ENCODE measurements at places on chromosomes 1 and 21. TPM values are rescaled to one million over a fixed set of nuclear protein-coding genes. Genes with fewer than 3 reads are reported as not detected.

DNA sequence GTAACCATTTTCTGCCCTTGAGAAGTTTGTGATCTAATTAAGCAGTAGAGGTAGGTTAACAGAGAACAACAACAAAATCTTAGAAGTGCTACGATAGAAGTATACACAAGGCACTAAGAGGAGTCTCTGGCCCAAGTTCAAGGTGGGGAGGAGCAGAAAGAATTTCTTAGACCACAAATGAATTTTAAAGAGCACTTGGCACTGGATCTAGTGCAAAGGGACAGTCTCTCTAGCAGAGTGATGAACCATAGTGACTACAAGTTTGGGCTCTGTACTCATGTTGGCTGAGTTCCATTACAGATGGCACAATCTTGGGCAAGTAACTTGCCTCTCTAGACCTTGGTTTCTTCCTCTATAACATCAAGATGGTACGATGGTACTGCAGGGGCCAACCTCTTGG lies 33.3 kb upstream of the PIGC start:
- DNase-seq, result no peak

- DNase-seq, result no peak
These were observed 1.9 kb upstream of the MAD2L2 start for GRCh38 chr1:11682799-11683198.

DNA sequence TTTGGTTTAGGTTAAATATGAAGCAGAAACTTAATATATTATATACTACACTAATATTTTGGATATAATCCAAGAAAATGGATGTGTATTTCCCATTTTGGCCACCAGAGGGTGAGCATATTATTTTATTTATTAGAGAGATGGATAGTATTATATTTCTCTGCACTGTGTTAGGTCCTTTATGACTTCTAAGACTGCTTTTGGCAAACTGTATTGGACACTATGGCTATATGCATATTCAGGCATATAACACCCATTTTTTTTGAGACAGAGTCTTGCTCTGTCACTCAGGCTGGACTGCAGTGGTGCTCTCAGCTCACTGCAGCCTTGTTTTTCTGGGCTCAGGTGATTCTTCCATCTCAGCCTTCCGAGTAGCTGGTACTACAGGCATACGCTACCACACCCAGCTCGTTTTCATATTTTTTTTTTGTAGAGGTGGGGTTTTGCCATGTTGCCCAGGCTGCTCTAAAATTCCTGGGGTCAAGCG lies 17.8 kb upstream of the PGM1 start:
- DNase-seq, result no peak

GRCh38 chr21:36103434-36103833 lies 31.4 kb upstream of the CBR3 start:
- DNase-seq, result no peak

The ATAD3C gene
- 0.32 TPM for total RNA-seq

The SPRR1B gene
- total RNA-seq, result not detected

The SLC2A5 gene
- 0.57 TPM for total RNA-seq

All from esophagus muscularis mucosa (tissue), 4 donors.